Skin of body (tissue), 3 donors: ENCODE measurements at places on chromosomes 11 and 22.

DNA sequence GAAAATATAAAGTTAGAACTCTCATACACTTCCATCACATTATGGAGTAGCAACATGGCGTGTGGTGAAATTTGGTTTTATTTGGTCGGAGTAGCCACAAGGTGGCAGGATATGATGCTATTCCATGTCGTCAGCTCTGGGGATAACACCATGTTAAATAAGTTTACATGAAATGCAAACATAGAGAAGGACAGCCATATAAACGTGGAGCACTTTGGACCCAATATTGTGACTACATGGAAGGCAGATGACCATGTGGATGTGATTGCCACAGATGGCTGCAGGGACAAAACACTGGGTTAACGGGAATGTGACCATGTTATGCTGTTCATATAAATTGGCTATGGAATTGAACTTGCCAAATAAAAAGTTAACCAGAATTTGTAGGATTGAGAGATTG lies 21.0 kb downstream of the OR5M11 start:
- DNase-seq = no peak

GRCh38 chr11:75981546-75981945 lies 166.5 kb downstream of the UVRAG start:
- no peak for DNase-seq

DNA sequence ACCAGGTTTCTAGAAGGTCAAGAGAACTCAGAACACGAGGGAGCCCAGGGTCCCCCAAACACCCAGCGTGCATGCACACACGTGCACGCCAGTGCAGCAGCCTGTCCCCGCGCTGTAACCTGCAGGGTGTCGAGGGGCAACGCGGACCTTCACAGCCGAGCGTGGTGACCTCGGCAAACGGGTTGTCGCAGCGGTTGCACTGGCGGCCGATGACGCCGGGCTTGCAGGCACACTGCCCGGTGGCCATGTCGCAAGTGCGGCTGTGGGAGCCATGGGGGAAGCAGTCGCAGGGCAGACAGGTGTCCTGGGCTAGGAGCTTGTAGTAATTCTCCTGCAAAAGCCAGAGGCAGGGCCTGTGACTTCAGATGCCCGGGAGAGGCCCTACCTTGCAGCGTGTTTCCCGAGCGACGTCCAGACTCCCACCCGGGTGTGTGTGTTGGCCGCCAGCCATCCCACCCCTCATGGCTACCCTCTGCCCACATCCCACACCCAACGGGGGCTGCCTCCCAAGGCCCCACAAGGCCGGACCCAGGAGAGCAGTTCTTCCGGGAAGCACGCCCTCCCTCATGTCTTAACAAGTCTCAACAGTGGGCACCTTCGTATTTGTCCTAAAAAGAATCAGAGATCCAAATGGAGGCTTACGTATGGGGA lies 56.1 kb downstream of the TRMU start:
- no peak for DNase-seq

- peak; percentile 21 for DNase-seq
These were observed 31.6 kb upstream of the CBX7 start for GRCh38 chr22:39183991-39184585.

- DNase-seq = peak; percentile 56
These were observed 44.1 kb downstream of the MACROD1 start for GRCh38 chr11:64121663-64122410.

- no peak for DNase-seq
These were observed 32.0 kb upstream of the NUP50 start for GRCh38 chr22:45131749-45132148.

GRCh38 chr11:131889146-131889577 lies 518.7 kb downstream of the NTM start:
- peak; percentile 67 for DNase-seq

DNA sequence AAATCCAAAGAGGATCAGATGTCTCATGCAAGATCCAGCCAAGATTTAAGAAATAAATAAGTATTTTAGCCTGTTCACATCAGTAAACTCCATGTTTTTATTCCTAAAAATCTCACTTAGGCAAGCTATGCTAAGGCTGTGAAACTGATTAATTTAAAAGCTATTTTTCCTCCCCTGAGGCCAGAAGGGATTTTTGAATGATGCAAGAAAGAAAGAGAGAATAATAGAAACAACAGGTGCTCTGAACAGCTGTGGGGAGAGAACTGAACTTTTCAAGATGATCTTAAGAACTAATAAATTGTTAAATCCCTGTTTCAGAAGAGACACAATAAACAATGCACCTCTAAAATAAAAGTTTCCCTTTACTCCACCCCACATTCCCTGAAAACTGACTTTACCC lies 241.6 kb downstream of the DLG2 start:
- DNase-seq = peak; percentile 21

DNA sequence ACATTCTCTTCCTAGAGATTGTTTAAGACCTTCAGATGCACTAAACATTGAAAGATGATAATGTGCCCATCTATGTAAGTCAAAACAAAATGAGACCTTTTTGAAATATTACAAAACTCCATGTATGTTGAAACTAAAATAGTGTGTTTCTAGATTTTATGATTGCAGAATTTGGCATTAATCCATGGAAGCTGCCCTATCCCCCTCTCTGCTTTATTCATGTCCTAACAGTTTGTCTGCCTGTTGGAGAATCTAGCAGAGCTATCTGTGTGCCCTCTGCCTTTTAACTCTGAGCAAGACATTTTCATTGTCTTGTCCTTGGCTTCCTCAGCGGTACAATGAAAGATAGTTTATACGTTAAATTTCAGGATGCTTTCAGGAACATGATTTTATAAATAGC lies 105.5 kb downstream of the FAT3 start:
- no peak for DNase-seq

DNA sequence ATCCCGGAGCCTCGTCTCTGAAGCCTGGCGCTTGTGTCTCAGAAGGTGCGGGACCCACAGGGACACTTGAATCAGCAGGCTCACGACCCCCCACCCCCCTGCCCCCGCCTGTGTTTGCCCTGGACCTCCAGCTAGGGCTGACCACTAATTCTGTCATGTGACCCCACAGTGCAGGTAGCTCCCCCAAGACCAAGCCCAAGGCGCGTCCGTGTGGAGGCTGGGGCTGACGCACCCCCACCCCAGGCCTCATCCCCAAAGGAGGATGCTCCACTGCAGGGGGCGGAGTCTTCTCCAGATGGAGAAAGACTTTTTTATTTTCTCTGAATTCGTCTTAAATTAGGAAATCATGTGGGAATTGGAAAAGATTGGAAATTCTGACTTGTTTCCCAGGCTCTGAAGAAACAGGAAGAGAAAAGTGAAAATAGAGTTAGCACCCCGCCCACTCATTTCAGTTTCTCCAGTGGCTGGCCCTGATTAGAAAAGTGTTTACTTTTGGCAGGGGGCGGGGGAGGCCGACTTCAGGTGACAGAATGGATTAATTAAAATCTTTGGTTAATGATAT lies 1.0 kb upstream of the RELA start:
- DNase-seq = peak; percentile 91

DNA sequence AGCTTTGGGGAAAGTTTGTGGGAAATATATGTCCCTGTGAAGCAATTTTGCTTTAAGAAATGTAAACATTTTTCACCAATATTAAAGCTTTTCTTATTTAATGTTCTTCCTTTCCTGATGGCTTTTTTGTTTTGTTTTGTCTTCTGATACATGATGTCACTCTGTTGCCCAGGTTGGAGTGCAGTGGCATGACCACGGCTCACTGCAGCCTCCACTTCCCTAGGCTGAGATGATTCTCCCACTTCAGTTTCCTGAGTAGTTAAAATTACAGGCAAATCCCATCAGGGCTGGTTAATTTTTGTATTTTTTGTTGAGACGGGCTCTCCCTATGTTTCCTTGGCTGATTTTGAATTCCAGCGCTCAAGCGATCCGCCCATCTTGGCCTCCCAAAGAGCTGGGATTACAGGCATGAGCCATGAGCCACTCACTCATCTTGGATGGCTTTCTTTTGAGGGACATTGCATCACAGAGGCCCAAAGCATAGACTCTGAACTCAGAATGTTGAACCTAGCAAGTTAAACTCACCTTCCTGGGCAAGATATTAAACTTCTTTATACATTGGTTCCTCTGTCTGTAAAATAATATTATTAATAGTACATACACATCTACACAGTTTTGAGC lies 651 bp upstream of the CARD16 start:
- DNase-seq = no peak
